GM06990 (cell line): ENCODE measurements at places on chromosomes 1 and 21.

DNA sequence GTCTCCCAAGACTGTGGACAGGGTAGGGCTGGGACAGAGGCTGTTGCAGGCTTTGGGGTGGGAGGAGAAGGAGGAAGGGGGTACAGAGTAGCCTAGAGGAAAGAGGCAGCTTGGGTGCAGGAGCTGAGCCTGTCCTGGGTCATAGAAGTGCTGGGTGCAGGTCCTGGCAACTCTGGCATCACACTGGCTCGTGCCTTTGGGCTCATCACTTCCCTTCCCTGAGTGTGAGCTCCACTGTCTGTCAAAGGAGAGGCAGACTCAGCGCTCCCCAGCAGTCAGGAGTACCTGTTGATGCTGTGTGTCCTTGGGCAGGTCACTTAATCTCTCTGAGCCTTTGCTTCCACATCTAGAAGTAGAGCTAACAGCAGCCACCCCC is 157.1 kb downstream of the PTPRU start:
- DNase-seq, result no peak

GRCh38 chr1:182897696-182898095 is 55.3 kb downstream of the SHCBP1L start:
- no peak for DNase-seq

DNA sequence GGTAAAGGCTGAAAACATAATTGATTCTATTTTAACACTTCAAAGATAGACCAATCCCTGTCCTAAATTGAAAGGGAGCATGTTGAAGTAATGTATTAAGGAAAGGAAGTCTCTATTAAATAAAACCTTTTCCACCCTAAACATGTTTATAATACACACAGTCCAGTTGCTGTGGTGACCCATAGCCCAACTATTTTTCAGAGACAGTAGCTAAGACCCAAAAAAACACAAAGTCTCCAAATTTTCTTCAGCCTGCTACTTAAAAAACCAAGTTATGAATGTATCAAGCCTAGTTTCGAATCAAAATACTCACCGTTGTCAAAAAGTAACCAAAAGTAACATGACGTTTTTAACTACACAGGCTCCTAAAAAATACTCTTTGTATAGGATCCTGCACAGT is 1.6 kb downstream of the ELK4 start:
- no peak for DNase-seq

GRCh38 chr21:43859747-43860214 is 5.2 kb upstream of the AGPAT3 start:
- DNase-seq, result no peak

DNA sequence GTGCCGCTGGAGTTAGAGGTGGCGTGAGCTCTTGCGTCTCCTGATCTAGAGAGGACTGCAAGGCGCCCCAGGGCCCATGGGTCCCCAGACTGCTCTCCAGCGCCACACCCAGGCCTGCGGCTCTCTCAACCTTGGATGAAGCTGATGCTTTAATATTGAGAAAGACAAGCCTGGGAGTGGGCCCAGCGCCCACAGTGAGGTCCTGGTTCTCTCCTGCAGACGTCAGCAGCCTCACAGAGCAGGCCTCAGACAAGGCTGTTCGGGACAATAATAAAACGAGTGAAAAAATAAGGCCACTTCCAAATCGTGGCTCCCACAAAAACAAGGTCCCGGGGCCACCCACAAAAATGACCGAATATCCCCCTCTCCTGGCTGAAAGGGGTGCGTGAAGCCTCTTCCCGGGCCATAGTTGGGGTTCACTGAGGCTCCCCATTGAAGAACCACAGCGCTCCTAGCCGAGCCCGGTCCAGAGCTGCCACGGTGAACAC is 6.0 kb upstream of the DNMT3L start:
- peak; percentile 55 for DNase-seq

- no peak for DNase-seq
Measured at GRCh38 chr1:89802841-89803240, 18.0 kb upstream of the LRRC8D start.

- DNase-seq, result no peak
Measured at GRCh38 chr21:34771512-34772028, 102.8 kb downstream of the CLIC6 start.

- DNase-seq, result no peak
Measured at GRCh38 chr1:56507925-56508522, 71.3 kb downstream of the PLPP3 start.

- no peak for DNase-seq
Measured at GRCh38 chr1:60059468-60059867, 14.1 kb downstream of the C1orf87 start.

GRCh38 chr1:29977550-29977949 is 741.2 kb downstream of the PTPRU start:
- DNase-seq, result no peak

DNA sequence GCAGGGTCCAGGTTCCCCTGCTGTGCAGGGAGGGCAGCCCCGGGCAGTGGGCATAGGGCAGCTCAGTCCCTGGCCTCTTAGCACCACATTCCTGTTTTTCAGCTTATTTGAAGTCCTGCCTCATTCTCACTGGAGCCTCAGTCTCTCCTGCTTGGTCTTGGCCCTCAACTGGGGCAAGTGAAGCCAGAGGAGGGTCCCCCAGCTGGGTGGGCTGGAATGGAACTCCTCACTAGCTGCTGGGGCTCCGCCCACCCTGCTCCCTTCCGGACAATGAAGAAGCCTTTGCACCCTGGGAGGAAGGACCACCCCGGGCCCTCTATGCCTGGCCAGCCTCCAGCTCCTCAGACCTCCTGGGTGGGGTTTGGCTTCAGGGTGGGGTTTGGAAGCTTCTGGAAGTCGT is 32.8 kb upstream of the LHX4 start:
- DNase-seq, result no peak

DNA sequence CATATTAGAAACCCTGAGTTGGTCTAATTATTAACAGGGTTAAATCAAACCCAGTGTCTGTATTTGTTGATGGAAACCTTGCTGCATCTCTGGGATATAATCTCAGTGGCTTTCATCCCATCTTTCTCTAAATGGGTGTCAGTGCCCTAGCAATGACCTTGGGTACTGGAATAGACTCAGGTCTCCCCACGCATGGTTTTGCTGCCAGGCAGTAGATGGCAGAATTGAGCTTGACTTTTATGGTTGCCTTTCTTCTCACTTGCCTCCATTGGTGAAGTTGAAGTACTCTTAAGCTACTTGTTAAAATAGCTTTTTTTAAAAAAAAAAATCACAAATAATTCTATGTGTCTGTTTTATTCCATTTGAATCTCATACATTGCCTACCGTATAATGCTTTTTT is 81.8 kb upstream of the HMCN1 start:
- DNase-seq, result no peak

- no peak for DNase-seq
Measured at GRCh38 chr21:44710756-44711326, 531 bp downstream of the TSPEAR start.

GRCh38 chr1:232978091-232978634 is 27.8 kb downstream of the NTPCR start:
- no peak for DNase-seq

- DNase-seq, result no peak
Measured at GRCh38 chr1:8027748-8028570, 1.9 kb upstream of the ERRFI1 start.

GRCh38 chr1:115890580-115890979 is 49.7 kb upstream of the NHLH2 start:
- no peak for DNase-seq

DNA sequence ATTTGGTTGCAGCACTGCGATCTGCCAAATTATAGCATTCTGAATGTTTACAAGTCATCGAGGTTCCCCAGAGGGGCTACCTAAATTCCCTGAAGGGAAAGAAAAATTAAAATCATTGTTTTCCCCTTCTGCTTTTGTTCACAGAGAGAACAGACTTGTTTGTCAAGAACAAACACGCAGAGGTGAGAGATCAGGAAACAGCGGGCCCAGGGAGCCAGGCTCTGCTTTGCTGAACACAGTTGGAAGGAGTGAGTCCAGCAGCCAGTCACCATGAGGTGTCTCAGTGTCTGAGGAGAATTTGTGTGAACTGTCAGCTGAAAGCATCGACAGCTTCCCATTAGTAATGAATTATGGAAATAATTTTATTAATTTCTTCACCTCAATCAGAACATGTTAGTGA is 52.5 kb downstream of the RWDD3 start:
- DNase-seq, result no peak

DNA sequence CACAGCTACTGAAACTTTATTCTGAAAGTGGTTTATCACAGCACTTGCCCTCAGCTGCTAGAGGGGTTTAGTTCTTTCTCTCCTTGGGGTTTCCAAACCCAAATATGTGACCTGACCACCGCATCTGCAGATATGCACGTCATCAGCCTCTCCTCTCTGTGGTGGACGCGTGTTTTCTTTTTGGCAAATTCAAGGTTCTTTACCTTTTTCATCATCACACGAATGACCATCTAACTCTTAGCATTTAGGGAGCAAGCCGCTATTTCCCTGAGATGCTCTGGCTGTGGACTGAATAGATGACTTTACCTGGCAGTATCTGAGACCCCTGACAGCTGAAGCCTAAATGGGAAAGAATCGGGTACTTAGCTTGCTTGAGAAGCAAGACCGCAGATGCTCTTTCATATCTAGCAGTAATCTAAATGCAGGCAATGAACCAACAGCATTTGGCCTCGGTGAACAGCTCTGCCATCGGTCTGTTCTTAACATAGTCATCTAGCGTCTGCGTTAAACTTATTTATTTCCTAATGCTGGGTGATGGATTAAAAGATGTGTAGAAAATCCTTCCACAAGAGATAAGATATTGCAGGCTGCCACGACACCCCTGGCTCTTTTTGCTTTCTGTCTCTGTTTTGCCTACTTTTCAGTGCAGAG is 463.4 kb downstream of the CAMTA1 start:
- no peak for DNase-seq

DNA sequence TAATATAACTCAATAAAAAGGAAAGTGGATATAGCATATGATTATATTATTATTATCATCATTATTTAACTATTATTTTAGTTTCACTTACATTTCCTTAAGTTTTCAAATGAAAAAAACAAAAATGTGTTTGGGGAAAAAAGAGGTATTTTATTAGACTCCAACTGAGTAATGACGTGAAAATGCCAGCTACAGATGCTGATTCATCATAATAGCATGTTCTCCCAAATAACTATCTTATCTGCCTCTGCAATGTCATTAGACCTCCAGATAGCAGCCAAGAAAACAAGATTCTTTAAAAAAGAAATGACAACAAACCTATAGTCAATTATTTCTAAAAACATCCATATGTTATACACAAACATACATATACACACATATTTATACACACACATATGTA is 1071.9 kb upstream of the TMPRSS15 start:
- no peak for DNase-seq

DNA sequence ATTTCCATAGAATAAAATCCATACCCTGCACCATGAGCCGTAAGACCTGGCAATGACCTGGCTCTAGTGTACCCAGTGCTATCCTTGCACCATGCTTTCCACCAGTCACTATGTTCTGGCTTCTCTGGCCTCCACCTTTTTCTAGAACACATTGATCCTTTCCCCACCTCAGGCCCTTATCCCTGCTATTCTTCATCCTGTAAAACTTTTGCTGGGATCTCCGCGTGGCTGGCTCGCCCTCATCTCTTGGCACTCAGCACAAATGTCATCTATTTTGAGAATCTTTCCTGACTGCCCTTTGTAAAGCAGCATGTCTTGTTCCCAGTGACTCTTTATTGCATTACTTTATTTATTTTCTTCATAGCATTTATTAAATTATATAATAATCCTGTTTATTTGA is 169.8 kb upstream of the B3GALT2 start:
- no peak for DNase-seq

DNA sequence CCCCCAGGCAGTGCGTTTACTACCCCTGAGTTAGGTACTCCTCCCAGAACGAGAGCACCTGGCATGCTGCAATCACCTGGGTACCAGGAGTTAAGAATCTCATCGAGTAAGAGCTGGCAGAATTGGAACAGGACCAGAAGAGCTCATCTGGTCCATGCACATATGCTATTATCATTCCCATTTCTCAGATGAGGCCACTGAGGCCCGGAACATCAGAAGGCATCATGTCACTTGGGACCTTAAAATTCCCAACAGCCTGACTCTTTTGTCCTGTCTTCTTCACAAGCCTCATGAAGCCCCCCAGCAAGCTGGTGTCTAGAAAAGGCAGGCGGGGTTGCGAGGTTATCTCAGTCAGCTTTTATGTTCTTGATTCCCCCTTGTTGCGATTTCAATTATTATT is 13.9 kb upstream of the IFFO2 start:
- DNase-seq, result no peak

GRCh38 chr1:82215056-82215852 is 414.5 kb downstream of the ADGRL2 start:
- no peak for DNase-seq

DNA sequence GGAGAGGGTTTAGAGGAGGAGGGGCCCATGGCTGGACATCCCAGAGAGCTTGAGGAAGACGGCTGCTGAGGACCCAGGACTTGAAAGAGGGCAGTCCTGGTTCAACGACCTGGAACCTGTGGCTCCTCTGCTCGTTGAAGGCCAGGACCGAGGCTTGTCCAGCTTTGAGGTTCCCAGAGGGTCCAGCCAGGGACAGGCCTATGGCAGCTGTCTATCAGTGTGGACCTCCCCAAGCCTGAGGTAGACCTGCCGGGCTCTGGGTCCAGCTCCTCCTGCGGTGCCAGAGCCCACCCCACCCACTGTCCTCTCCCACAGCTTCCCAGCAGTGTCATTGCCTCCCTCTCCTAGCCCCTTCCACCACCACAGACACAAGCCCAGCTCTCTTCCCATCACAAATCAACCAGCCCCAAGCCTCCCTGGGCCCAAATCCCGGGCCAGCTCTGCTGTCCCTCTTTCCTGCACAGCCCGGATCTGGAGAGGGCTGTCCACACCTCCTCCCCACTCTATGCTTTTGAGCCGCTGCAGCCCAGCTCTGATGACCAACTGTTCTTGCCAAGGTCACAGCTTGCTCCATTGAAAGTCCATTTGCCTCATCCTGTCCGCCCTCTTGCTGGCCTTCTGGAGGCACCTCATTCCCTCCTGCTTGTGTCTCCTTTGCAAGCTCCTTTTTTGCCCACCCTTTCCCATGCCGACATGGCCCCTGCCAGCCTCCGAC is 48.7 kb upstream of the EDN2 start:
- no peak for DNase-seq

GRCh38 chr1:18073066-18073642 is 34.4 kb upstream of the IGSF21 start:
- DNase-seq, result no peak

GRCh38 chr1:54002544-54003248 is 15.3 kb downstream of the LDLRAD1 start:
- DNase-seq, result no peak

DNA sequence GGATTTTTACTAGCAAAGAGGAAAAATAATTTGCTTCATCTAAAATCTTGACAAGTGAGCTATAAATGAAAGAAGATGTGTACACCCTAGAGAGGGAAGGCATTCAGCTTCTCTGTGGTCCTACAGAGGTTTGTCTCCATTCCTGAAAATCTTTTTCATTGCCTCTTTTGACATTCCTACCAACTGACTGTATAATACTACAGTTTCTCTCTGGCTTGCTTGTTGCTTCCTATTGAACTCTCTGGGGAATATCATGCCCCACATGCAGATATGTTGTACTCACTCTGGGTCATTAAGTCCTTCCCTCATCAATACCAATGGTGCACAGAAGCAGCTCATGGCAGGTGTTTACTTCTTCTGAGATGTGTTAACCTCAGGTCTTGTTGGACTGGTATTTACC is 371.2 kb upstream of the PLXNA2 start:
- no peak for DNase-seq

- DNase-seq, result no peak
Measured at GRCh38 chr1:89702520-89703045, 69.7 kb downstream of the LRRC8C start.
